Heart left ventricle (tissue), 16 donors: ENCODE measurements at places on chromosomes 5 and 9. TPM values are rescaled to one million over a fixed set of nuclear protein-coding genes. Genes with fewer than 3 reads are reported as not detected.

- no peak for DNase-seq
These were observed 1.3 kb downstream of the S1PR3 start for GRCh38 chr9:88992556-88992955.

DNA sequence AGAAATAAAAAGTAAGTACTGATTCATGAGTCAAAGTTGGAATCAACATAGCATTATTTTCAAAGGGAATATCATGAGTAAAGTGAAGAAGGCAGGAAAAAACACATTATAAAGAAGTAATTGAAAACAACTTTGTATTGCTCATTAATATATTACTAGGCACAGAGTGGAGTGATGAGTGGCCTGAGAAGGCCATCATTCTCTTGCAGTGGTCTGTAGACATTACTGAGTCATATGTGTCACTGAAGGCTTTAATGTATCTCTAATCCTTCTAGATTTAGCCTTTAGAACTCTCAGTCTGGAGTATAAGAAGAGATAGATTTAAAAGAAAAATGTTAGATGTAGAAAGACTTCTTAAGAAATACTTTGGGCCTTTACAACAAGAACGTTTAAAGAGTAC lies 881.4 kb downstream of the DNAH5 start:
- DNase-seq, result no peak

The CNTNAP3 gene
- 8.1 TPM for total RNA-seq

GRCh38 chr5:133438487-133438886 lies 173.9 kb downstream of the FSTL4 start:
- no peak for DNase-seq

The CSF1R gene
- 143 TPM for total RNA-seq

DNA sequence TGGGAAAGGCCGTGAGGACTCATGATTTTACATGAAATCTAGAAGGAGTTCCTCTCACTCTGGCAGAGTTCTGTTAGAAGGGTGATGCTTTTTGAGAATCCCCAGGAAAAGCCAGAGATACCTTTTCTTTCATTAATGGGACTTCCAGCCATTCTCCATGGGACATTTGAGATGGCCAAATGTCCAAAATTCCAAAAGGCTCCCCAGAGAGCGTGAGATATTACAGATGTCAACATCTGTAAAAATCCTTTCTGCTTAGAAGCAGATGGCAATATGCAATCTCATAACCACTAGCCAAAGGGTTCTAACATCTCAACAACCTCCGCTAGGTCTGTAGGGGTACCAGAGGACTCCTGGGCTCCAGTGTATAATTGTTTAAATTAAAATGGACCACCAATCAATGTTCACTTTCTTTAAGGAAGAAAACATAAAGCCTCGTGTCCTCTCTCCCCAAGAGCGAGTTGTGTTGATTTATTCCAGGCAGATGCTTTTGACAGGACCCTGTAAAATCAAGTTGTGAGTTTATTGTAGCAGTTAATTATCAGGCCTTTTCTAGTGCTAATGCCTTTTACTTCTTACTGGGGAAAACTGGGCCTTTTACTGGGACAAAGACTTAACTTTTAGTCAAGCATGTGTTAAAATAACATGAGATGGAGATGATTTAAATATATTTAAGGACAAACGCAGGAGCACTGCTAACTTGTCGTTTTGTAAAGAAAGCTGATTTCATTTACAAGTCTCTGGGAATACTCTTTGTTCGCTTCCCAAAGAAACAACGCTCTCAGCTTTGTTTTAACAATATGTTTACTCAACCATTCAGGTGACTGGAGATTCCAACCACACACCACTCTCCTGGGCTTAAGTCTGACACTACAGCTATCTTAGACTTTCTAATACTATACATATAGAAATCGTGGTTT lies 4.8 kb downstream of the GAS1 start:
- DNase-seq, result no peak

The NEURL1B gene
- total RNA-seq, result 18.2 TPM

DNA sequence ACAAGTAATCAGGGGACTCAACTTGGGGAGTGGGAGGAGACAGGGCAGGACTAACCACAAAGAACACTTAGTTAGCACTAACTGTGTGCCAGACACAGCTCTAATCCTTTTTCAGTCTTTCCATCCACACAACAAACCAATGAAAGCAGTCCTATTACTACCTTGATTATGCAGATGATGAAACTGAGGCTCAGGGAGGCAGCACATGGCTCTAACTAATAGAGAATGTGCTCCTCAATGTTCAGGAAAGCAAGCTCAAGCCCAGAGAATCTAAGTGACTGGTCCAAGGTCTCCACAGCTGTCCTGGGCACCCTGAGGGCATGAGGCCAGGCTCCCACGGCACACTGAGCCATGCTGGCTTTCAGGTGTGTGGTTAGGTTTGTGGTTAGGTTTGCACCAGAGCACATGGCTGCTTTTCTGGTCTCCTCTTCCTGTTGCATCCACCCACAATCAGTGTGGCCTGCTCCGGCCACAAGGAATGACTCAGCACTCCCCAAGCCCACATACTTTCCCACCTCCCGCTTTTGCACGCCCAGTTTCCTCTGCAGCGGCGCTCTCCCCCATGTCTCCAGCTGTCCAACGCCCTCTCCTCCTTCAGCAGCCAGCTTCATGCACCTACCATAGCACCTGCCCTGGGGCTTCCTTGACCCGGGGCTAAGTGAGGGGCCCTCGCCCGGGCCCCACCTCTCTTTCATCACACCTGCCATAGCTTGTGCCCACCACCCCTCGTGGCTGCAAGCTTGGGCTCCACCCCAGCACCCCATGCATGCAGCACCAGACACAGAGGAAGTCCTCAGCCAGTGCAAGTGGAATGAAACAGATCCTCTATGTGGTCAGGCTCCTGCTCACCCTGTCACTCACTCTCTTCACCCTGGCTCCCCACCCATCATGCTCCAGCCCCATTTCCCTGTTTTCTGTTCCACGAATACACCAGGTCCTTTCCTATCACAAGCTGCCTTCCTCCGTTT lies 133.1 kb downstream of the GABBR2 start:
- no peak for DNase-seq

DNA sequence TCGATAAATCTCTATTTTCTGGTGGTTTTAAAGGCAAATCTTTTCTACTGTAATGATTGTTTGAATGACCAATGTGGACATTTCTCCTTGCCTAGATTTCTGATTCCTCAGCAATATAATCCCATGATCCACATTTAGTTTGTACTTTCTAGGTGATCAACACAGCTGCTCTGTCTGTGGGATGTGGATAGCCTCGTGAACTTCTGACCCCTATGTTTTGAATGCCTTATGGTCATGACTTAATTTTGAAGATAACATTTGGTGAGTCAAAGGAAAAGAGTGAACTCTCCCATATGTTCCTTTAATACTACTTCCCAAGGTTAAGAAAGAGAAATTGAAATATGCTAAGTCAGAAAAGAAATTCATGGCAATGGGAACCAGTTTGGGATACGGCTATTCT lies 147.5 kb downstream of the CAVIN4 start:
- DNase-seq, result no peak

The OTP gene
- not detected for total RNA-seq

GRCh38 chr9:113614843-113615648 lies 151.5 kb downstream of the RGS3 start:
- DNase-seq, result peak; percentile 77

The SPATA31D4 gene
- total RNA-seq, result not detected

GRCh38 chr9:99352826-99353225 lies 130.7 kb downstream of the SEC61B start:
- no peak for DNase-seq

DNA sequence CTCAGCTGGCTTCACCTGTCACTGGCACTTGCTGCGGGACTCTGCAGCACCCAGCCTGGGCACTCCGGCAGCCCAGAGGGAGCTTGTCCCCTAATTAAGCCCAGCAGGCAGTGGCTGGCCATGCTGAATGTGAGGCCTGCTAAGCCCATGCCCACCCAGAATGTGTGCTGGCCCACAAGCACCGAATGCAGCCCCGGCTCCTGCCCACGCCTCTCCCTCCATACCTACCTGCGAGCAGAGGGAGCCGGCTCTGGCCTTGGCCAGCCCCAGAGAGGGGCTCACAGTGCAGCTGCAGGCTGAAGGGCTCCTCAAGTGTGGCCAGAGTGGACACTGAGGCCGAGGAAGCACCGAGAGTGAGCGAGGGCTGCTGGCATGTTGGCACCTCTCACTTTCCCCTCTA lies 32.4 kb upstream of the SUB1 start:
- no peak for DNase-seq

DNA sequence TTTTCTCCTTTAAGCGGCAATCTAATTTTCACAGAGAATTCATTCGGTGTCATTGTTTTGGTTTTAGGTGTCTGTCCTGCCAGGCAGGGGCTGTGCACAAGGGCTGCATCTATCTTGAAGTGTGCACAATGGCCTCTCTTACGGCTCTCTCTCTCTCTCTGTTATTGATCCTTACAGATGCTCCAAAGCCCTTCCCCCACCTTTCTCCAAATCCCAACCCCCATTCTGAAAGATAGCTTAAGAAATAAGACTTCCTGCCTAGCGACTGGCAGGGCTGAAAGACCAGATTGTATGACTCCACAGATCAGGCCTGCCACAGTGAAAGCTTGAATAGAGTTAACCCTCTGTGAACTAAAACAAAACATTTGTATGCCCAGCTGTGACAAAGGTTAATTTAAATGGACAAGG lies 86.5 kb upstream of the NR5A1 start:
- DNase-seq, result no peak

GRCh38 chr5:42579320-42579719 lies 156.1 kb downstream of the GHR start:
- DNase-seq, result no peak

The CSNK1A1 gene
- 210 TPM for total RNA-seq

- DNase-seq, result no peak
These were observed 4.1 kb downstream of the TRIM23 start for GRCh38 chr5:65620021-65620420.

GRCh38 chr5:40260361-40260760 lies 419.4 kb upstream of the PTGER4 start:
- DNase-seq, result peak; percentile 23

The SPATA31A3 gene
- not detected for total RNA-seq

- no peak for DNase-seq
These were observed 73.3 kb upstream of the NREP start for GRCh38 chr5:111830333-111830732.

DNA sequence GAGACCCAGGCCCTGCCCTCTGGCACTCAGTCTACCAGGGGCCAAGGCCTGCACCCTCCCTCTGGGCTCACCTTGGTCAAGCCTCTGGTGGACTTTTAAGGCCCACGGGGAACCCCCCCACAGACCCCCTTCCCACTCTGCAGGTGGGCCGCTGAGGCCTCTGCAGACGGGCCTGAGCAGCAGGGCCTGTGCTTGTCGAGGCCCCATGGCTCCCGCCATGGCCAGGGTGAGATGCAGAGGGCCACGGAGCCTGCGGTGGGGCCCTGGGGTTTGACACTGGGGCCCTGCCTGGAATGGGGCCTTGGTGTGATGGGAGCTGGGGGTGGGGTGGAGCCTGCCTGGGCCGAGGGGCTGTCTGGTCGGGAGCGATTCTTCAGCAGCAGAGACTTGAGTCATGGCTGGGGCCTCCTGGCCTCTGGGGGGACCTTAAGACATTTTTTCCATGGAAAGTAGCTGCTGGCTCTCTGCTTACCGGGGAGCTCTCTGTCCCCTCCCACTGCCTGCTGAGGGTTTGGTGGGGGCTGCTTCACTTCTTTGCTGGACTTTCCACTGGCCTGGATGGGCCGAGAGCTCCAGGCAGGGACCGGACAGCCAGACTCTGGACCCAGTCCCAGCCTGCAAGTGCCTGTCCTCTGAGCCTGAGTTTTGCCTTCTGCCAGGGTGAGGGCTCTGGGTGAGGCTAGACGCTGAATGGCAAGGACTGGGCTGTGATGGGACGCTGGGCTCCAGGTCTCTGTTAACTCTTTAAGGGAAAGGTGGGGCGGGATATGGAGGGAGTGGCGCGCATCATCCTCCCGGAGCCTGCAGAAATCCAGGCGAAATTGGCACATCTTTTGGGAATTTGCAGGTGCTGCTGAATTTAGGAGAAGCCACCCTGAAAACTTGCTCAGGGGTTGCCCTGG lies 132.2 kb downstream of the RXRA start:
- peak; percentile 57 for DNase-seq

GRCh38 chr5:135161221-135161620 lies 127.2 kb upstream of the PITX1 start:
- DNase-seq, result no peak

The INIP gene
- total RNA-seq, result 7.7 TPM

The ASPN gene
- 36.3 TPM for total RNA-seq

DNA sequence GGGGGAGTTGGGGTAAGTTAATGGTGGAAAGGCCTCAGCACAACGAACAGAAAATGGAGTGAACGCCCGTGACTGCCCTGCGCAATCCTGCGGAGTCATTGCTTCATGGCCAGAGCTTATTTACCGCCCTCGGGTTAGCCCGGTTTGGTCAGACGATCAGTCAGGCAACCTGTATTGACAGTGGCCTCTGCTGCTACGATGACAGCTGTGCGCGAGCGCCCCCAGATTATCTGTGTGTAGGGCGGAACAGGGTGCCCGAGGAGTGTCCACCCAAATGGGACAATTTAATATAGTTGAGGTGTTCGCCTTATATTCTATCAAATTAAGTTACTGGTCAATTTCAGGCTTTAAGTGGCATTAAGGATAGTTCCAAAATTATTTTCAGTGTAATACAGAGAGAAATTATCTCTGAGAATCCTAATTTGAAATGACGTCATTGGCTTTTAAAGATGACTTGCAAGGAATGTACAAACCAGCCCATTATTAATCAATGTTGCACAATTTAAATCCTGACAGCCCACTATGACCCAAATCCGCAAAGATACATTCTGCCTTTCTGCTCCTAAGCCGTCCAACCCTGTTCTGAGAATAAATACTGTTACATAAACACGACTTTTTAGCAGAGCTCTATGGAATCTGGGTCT lies 879 bp upstream of the UBQLN1 start:
- DNase-seq, result peak; percentile 62

The DPYSL3 gene
- total RNA-seq, result 32.4 TPM

GRCh38 chr9:78089111-78089510 lies 57.5 kb upstream of the GNAQ start:
- no peak for DNase-seq

GRCh38 chr5:114101153-114101552 lies 260.7 kb upstream of the KCNN2 start:
- DNase-seq, result peak; percentile 18

The ARID3C gene
- not detected for total RNA-seq

DNA sequence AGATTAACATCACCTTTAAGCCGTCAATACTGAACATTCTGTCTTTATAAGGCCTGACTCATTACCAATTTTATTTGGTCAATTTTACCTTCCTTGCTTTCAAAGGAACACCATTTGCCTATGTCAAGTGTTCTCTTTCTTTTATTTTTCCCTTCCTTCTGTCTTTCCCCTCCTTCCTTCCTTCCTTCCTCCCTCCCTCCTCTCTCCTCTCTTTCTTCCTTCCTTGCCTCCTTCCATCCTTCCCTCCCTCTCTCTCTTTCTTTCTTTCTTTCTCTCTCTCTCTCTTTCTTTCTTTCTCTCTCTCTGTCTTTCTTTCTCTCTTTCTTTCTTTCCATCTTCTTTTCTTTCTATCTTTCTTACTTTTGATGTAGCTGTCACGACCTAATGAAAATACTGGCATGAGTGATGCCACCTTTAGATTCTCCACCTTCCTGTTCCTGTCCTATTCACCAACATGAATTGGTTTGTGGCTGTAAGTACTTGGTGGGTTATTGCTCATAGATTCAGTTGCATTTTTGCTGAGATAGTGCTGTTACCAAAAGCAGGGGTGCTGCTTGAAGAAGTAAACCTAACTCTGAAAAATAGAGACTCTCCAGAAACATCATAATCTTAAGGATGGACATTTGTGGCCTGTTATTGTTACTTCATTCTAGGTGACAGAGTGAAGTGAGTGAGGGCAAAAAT lies 33.8 kb downstream of the DOCK8 start:
- no peak for DNase-seq
